ENCODE measurements at places on chromosomes 13 and 19.

- DNase-seq = no peak
These were observed 1.8 kb upstream of the MED4 start for GRCh38 chr13:48096670-48097069.

DNA sequence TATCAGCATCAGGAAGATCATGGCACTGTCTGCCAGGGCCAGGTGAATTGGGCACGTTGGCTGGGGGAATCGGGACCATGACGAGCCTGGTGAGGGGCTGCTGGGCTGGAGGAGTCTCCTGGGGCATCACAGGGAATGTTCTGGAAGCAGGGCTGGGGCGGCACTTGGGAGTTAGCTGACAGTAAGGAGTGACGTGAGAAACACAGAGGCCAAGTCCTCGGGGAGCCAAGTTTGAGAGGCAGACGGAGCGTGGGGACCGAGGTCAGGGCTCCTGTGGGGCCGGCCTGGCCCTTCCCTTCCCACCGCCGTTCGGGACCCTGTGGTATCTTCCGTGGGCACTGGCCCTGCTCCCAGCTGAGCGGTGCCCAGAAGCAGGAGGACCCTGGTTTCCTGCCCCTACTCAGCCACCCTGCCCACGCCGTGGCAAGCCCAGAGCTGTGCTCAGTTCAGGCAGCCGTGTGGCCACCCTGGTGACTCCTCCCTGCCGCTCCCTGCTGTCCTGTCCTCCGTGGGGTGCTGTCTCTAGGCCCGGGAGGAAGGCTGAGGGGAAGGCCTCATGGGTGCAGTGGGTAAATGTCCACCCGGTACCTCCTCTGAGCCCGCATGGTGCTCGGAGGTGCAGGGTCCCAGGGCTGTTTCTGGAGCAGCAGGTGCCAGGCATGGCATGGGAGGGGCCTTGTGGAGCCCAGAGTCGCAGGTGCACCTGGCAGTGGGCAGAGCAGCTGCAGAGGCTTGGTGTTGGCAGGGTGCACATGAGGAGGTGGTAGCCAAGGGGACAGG, 25.2 kb downstream of the CRTC1 start:
- DNase-seq = no peak

- DNase-seq = no peak
These were observed 407 bp downstream of the RAB3A start for GRCh38 chr19:18203408-18203862.

DNA sequence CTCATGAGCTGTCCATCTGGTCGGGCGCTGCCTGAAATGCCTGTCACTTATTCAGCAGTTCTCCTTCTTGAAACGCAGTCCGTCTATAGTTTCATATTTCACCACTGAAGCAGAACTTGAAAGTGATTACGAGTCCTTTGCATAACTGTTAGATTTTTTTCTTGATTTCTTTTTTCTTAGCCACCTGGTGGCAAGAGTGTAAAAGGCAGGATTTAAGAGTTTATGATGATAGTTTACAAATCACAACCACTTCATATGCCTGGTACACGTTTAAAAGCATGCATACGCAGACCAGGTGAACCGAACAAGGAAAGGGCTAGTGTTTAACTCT, 45.8 kb downstream of the GGACT start:
- no peak for DNase-seq

DNA sequence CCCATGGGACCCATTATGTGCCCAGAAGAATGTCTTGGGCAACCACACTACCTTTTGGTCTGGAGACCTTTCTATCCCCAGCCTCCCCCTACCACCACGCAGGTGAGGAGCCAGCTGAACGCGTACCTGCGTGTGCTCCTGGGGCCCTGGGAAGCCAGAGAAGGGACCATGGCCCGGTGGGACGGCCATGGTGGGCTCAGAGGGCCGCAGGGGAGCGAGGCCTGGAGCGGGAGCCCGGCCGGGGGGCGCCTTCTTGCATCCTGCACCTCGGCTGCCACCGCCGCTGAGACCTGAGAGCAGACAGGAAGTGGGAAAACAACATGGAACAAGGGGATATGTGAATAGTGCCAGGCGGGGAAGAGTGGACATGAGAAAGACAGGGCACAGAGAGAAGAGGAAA, 2.3 kb downstream of the DYRK1B start:
- DNase-seq = no peak

- no peak for DNase-seq
These were observed 142.3 kb upstream of the EDNRB start for GRCh38 chr13:78060966-78061365.

GRCh38 chr13:112617754-112618375, 29.9 kb upstream of the TUBGCP3 start:
- no peak for DNase-seq

DNA sequence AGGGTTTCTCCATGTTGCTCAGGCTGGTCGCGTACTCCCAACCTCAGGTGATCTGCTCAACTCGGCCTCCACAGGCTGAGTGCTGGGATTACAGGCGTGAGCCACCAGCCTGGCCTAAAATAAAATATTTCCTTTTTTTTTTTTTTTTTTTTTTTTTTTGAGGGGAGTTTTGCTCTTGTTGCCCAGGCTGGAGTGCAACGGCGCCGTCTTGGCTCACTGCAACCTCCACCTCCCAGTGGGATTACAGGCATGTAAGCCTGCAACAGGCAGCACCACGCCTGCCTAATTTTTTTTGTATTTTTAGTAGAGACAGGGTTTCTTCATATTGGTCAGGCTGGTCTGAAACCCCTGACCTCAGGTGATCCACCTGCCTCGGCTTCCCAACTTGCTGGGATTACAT, 4.9 kb downstream of the ZNF506 start:
- DNase-seq = no peak

- DNase-seq = no peak
These were observed 2236.5 kb downstream of the PCDH9 start for GRCh38 chr13:64993514-64994164.

DNA sequence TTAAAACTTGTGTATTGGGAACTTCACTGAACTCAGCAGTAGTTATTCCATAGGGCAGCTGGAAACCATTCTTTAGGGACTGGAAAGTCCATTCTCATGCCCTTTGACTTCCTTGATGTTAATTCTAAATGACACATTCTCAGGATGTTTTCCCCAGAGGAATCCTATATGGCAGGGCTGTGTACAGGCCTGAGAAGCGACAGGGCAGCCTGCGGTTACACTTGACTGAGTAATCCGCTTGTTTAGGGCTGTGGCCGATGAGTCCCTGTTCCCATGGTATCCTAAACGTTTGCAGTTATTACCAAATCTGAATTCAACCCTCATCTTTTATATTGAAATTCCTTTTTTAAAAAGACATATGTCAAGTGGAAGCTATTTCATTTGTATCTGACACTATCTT, 83.5 kb downstream of the COL4A2 start:
- no peak for DNase-seq

DNA sequence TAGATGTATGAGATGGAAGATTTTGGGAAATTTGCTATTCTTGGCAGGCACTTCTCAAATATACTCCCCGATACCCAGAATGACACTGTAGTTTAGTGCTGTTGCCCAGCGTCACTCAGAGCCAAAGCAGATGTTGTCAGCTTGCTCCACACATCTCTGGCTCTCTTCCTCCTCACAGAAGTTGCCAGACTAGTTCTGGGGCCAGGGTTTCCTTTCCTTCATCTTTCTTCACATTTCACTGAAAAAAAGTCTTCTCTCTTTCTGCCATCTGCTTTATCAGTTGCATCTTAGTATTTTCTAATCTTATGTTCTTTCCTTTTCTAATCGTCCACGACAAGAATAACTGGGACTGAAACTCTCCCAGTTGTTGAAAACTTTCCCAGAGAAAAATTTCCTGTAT, 251.4 kb downstream of the RGCC start:
- no peak for DNase-seq

- DNase-seq = no peak
These were observed 36.0 kb upstream of the KPNA3 start for GRCh38 chr13:49828453-49828852.

- no peak for DNase-seq
These were observed 12.8 kb downstream of the LILRA1 start for GRCh38 chr19:54606230-54606629.

DNA sequence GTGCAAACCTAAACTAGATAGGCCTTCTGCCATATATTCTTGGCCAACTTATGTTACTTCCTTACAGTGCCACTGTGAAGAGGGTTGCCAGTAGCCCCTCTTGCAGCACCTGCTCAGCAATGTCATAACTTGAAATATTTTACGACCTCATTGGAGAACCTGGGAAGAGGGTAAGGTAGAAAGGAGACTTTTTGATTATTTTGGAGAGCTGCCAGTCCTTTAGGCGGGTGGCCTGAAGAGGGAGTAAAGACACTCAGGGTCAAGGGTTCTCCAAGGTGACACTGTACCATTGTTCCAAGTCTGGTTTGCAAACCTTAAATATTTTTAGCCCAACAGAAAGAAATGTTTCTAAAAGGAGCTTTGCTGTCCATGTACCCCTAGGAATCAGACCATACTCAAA, 118.3 kb downstream of the FLT1 start:
- DNase-seq = no peak

DNA sequence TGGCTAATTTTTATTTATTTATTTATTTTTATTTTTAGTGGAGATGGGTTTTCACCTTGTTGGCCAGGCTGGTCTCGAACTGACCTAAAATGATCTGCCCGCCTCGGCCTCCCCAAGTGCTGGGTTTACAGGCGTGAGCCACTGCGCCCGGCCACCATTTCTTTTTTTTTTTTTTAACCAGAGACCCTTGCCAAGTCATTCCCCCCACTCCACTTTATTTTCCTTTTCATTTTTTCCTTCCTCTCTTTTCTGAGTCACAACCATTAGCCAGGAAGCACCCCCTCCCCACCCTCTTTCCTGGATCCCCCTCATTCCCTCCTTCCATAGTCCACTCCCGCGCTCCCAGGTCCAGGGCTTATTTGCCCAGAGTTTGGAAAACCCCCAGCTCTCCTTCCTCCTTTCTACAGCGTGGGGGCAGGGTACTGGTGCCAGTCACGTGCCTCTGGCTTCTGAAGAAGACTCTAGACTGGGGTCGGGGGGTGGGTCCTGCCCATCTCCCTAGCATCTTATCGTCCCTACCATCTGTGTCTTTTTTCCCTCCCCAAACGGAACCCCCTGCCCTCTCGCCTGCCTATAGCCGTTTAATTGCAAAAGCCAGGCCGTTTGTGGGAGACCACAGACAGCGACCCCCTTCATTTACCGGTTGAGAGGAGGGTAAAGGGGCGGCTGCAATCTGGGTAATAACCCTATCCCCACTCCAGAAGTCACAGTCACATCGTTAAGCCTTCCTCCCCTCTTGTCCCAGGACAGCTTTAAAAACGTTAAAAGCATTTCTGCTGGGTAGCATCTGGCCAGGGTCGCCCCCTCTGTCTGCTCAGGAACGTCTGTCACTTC, 1.1 kb upstream of the CALR start:
- DNase-seq = no peak

- no peak for DNase-seq
These were observed 583.7 kb upstream of the SPRY2 start for GRCh38 chr13:80924596-80924995.

GRCh38 chr13:100872761-100873160, 198.2 kb upstream of the TMTC4 start:
- DNase-seq = no peak

- no peak for DNase-seq
These were observed 44.5 kb downstream of the RFX2 start for GRCh38 chr19:6065685-6066374.

- DNase-seq = no peak
These were observed 262.1 kb downstream of the ZNF536 start for GRCh38 chr19:30634131-30634830.

- DNase-seq = no peak
These were observed 55.5 kb downstream of the MYH14 start for GRCh38 chr19:50258918-50259372.

DNA sequence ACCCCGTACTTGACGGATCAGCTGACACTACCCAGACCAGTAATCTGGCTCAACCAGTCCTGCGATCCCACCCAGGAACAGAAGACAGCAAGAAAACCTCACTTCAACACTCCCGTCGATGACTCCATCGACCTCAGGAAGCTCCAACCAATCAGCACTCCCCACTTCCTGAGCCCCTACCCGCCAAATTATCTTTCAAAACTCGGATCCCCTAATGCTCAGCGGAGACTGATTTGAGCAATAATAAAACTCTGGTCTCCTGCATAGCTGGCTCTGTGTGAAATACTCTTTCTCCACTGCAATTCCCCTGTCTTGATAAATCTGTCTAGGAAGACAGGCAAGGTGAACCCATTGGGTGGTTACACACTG, 1.2 kb downstream of the LSM4 start:
- DNase-seq = no peak

DNA sequence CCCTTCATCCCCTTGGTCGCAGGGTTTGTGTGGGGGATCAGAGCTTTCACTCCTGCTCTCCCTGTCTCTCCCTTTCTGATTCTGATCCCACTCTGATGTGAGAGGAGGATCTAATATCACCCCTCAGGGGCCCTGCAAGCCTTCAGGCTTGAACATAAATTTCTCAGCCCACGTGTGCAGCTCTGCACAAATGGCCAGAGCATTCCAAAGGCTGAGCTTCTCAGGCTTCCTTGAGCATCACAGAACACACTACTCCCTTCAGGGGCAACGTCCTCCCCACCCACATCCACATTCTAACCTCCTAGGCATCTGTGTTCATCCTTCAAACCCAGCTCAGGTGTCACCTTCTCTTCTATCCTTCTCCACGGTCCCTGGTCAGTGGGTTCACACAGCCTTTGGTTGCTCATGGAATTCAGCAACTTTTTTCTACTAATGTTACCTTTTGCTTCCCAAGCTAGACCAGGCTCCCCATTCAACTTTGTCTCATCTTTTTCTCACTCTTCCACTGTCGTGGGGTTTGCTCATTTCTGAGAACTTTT, 24.4 kb upstream of the DOCK9 start:
- no peak for DNase-seq

GRCh38 chr19:48968179-48968661, 3.1 kb downstream of the FTL start:
- DNase-seq = no peak

DNA sequence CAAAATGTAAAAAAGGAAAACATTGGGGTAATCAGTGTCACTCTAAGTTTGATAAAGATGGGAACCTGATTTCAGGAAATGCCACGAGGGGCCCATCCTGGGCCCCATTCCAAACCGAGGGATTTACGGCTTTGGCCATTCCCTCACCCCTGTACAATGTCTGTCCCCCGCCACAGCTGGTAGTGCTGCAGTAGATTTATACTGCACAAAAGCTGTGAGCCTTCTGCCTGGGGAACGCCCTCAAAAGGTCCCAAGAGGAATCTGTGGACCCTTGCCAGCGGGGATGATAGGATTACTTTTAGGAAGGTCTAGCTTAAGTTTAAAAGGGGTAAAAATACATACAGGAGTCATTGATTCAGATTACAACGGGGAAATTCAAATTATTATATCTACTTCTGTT, 173.4 kb upstream of the SGCG start:
- no peak for DNase-seq

- DNase-seq = no peak
These were observed 10.7 kb downstream of the ZMYM5 start for GRCh38 chr13:19852766-19853165.

- DNase-seq = no peak
These were observed 217.2 kb downstream of the RFC3 start for GRCh38 chr13:34035178-34035577.

- no peak for DNase-seq
These were observed 240.9 kb upstream of the SERP2 start for GRCh38 chr13:44132710-44133109.

All from stimulated activated CD4-positive, alpha-beta T cell treated with anti-CD3 and anti-CD28 coated beads, Interleukin-1b, Interleukin-23, amount 100 ng/mL, for 1 hour (primary cell).